8988T (cell line): ENCODE measurements at places on chromosomes 2 and 18.

DNA sequence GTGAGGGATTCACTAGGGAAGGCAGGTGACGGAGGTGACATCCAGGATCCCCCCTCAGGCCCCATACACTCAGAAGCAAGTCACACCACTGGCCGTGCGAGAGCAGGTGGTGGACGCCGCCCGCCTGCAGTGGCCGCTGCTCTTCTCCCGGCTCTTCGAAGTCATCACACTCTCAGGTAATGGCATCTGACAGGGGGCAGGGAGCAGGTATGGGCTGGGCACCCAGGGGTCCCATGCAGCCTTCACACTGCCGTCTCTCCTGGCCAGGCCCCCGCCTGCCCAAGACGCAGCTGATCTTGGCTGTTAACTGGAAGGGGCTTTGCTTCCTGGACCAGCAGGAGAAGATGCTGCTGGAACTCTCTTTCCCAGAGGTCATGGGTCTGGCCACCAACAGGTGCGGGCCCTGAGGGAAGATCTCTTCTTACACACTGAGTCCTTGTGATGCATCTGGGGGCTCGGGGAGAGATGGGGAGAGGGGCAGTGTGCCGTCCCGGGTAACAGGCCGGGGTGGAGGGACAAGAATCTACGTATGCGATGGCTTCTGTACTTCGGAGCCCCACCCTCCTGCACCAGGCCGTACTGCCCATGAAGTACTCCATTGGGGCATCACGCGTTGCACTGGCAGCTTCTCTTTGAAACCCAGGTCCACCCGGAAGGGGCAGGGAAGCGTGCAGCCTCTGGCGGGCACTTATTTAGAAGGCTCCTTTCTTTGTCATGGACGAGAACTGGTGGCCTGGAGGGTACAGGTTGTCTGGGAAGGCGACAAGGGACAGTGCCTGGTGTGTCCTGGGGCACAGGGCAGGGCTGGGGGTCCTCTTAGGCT lies 18.8 kb upstream of the GPR17 start:
- no peak for DNase-seq

DNA sequence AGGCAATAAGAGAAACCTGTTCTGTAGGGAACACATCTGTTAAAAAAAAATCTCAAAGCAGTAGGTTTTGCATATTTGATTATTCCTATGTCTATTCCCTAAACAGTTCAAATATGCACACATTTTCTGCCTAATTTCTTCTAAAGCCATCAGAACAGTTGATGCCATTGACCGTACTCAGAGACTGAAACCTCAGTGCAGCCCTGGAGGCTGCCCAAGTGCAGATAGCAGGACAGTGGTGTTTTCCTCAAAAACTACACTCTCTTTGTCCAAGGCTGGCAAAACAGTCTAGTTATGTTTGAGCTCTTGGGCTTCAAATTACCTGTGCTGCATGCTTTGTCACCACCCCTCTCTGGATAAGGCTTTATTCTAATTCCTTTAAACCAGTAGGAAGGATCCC lies 23.3 kb upstream of the NFE2L2 start:
- DNase-seq: no peak

GRCh38 chr18:68024716-68025115 lies 508.2 kb upstream of the DSEL start:
- DNase-seq: no peak

- no peak for DNase-seq
These were observed 1.3 kb downstream of the RASGRP3 start for GRCh38 chr2:33477473-33478468.

- DNase-seq: no peak
These were observed 14.5 kb upstream of the SULT1C4 start for GRCh38 chr2:108363024-108363907.

DNA sequence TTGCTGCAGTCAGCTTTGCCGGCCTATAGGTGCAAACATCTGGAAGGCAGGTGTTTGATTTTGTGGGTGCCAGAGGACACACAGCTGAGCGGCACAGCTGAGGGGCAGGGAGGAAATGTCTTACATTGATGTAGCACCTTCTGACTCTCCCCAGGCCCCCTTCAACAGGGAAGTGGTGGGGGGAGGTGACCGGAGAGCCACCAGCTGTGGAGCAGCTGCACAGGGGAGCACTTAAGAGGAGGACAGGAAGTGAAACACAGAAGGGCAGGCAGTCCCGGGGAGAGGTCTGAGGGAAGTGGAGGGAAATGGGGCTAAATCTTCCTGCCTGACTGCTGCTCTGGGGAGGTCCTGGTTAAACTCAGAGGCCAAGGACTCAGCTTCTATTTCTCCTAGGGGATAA lies 409.1 kb downstream of the TNS1 start:
- DNase-seq: no peak

DNA sequence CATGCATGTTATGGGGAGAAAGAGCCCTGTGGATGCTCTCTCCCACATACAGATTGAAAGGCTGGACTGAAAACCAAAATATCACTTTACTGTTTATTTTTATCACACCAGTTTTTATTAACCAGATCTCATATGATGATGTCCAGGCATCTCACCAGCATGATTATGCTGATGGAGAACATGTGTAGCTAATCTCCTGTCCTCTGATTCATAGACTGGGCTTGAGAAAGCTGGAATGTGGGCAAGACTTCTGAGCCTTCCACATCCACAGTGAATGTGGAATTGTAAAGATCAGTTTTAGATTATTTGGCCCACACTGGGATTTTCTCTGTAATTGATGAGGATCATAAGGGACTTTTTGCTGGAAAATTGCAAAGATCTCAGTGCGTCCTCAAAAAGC lies 137.9 kb downstream of the ICOS start:
- DNase-seq: no peak

DNA sequence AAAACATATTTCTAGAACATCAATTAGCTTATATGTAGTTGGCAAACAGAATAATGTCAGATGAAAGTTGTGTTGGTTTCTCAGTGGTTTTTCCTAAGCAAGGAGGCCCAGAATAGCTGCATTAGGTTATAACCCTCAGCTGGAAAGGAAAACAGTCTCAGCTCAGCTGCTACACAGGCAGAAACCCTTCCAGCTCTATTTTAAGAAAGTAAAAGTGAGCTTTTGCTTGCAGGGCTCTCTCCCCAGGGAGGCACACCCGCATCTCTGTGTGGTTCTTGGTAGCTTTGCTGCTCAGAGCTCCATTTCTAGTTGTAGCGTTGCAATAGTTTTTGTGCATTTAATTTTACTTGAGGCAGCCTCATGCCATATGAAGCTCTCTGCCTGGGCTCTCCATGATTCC lies 54.6 kb downstream of the PIKFYVE start:
- DNase-seq: no peak
